Activated CD8-positive, alpha-beta T cell treated with anti-CD3 and anti-CD28 coated beads for 36 hours (primary cell): ENCODE measurements at places on chromosomes 3 and 15.
A peak's percentile ranks its signal among the peaks of the same experiment; 100 is the strongest.

DNA sequence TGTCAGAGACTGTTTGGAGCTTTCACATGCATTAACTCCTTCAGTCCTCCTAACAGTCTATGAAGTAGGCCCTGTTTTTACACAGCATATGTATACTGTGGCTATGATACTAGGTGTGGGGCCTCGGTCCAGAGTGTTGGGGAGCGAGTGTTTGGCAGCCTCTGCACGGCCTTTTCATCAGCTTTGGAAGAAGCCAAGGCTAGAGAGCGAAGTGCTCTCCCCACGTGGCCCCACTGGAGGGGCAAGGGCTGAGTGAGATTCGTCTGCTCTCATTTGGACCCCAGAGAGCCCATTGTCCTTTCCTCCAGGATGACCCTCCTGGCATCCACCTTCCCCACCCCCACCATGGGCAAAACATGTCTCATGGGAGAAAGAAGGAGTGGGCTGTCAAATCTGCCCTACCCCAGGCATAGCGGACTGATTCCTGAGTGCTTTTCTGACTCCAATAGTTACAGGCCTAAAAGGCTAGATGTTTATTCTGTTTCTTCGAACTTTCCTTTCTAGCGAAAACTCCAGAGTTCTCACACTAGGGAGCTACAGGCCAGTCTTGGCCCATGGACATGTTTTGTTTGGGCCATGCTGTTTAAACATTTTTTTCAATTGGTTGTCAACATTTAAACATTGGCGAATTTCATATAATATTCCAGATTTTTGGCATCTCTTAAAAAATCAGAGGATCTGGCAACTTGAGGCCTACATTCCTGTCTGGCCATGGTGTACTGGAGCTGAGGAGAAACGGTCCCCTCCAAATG lies 76.0 kb downstream of the EEFSEC start:
- no peak for DNase-seq
- peaks cover 10% of the 10 kb centered on the region for H3K4me1 ChIP-seq
- no peak overlapping the region for H3K4me3 ChIP-seq
- H3K27ac ChIP-seq: no peak overlapping the region

DNA sequence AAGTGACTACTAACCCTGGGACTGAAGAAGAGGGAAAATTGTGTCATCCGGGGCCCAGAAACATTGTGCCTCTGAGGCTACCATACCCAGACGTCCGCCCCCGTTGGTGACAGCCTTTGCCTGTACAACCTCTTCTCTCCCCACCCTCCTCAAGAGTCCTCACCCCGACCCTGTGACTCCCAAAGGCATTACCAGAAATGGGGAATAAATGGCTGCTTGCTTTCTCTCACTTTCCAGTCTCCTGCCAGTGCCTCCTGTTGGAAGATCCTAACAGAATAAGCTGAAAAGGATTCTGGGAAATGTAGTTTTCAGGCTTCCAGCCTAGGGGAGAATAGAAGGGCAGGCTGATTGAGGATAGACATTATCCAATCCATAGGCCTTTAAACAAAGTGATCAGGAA lies 30.8 kb upstream of the SLC25A36 start:
- DNase-seq: peak; percentile 5
- no peak overlapping the region for H3K4me3 ChIP-seq
- no peaks in the 10 kb centered on the region for H3K4me1 ChIP-seq
- H3K27ac ChIP-seq: no peak overlapping the region
- peaks cover 4% of the 10 kb centered on the region for H3K27me3 ChIP-seq

- H3K36me3 ChIP-seq: no peaks in the 10 kb centered on the region
- H3K4me1 ChIP-seq: peaks cover 3% of the 10 kb centered on the region
- H3K4me3 ChIP-seq: no peak overlapping the region
- H3K27ac ChIP-seq: no peak overlapping the region
- H3K27me3 ChIP-seq: peaks cover 3% of the 10 kb centered on the region
These were observed 5.0 kb upstream of the CAND2 start for GRCh38 chr3:12791430-12791829.

- no peak for DNase-seq
- no peaks in the 10 kb centered on the region for H3K27me3 ChIP-seq
- H3K36me3 ChIP-seq: no peaks in the 10 kb centered on the region
- no peaks in the 10 kb centered on the region for H3K4me1 ChIP-seq
These were observed 434.2 kb upstream of the CCDC54 start for GRCh38 chr3:106943071-106943470.

- no peak overlapping the region for H3K4me3 ChIP-seq
- no peak for DNase-seq
- H3K27me3 ChIP-seq: no peaks in the 10 kb centered on the region
- no peak overlapping the region for H3K27ac ChIP-seq
These were observed 11.1 kb downstream of the RAD51 start for GRCh38 chr15:40706121-40706520.

- no peaks in the 10 kb centered on the region for H3K36me3 ChIP-seq
- no peaks in the 10 kb centered on the region for H3K27me3 ChIP-seq
- H3K4me1 ChIP-seq: no peaks in the 10 kb centered on the region
- H3K4me3 ChIP-seq: no peak overlapping the region
- no peak for DNase-seq
- H3K27ac ChIP-seq: no peak overlapping the region
These were observed 275.9 kb upstream of the TBL1XR1 start for GRCh38 chr3:177473184-177473583.

DNA sequence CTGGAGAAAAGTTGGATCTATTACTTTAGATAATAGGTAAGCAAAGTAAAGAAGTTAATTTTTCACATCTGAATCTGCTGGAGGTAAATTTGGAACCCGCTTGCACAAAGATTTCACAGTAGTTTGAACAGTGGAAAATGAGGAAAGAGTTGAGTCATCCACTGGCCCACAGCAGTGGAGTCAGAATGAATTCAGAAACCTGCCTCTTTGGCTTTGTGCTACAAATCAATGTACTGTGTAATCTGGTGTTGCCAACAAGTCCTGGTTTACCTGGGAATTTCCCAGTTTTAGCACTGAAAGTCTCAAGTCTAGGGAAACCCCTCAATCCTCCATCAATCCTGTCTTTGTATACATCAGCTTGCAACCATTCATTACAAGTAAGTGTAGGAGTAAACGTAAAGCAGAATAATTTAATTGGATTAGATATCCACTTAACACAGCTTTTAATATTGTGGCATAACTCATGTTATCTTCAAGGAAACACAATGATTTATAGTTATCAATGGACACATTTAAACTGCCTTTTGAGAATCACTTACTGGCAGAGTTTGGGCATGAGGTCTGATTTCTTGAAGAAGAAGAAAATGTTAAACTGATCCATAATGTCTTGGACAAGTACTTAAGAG lies 100.6 kb downstream of the DCLK3 start:
- no peak overlapping the region for H3K27ac ChIP-seq
- H3K4me1 ChIP-seq: no peaks in the 10 kb centered on the region
- H3K36me3 ChIP-seq: no peaks in the 10 kb centered on the region
- no peak overlapping the region for H3K4me3 ChIP-seq
- DNase-seq: no peak
- H3K27me3 ChIP-seq: peaks cover 6% of the 10 kb centered on the region

GRCh38 chr3:12097971-12098370 lies 60.7 kb downstream of the TIMP4 start:
- H3K4me1 ChIP-seq: no peaks in the 10 kb centered on the region
- no peak overlapping the region for H3K27ac ChIP-seq
- H3K4me3 ChIP-seq: no peak overlapping the region
- H3K27me3 ChIP-seq: peaks cover 11% of the 10 kb centered on the region

GRCh38 chr3:188841906-188842305 lies 329.9 kb upstream of the TPRG1 start:
- no peak for DNase-seq
- H3K27ac ChIP-seq: no peak overlapping the region
- H3K27me3 ChIP-seq: no peaks in the 10 kb centered on the region
- H3K4me3 ChIP-seq: no peak overlapping the region

- no peak for DNase-seq
- peaks cover 13% of the 10 kb centered on the region for H3K4me1 ChIP-seq
- no peaks in the 10 kb centered on the region for H3K36me3 ChIP-seq
These were observed 374.9 kb downstream of the MCTP2 start for GRCh38 chr15:94606286-94606685.

- H3K27ac ChIP-seq: no peak overlapping the region
- H3K4me1 ChIP-seq: no peaks in the 10 kb centered on the region
- DNase-seq: no peak
These were observed 49.2 kb downstream of the CACNA2D3 start for GRCh38 chr3:54171509-54171908.

DNA sequence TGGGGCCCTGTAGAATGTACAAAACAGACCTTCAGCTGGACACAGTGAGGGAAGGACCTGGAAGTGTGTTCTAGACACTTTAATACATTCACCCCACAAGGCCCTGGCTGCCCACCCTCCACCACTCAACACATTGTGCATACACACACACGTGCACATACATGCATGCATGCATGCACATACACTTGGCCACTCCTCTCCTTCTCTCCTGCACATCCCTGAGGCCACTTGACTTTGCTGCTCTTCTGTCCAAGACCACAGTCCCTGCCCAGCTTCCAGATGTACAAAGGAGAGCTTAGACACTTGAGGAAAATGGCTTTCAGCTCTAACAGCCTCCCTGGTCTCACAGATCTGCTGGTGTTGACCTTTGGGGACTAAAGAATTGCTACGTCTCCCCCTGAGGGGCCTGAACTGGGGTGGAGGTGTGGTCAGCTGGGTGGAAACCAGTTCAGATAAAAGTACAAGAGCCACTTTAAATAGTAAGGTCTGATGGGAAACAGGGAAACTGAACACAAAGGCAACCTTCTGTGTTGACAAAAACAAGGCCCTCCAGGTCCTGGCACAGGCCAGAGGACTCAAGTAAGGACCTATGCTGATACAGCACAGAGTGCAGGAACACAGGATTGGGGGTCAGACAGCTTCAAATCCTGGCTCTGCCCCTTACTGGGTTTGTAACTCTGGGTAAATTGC lies 24.8 kb upstream of the NOX5 start:
- H3K4me3 ChIP-seq: no peak overlapping the region
- no peak for DNase-seq
- peaks cover 2% of the 10 kb centered on the region for H3K27me3 ChIP-seq
- no peaks in the 10 kb centered on the region for H3K36me3 ChIP-seq

DNA sequence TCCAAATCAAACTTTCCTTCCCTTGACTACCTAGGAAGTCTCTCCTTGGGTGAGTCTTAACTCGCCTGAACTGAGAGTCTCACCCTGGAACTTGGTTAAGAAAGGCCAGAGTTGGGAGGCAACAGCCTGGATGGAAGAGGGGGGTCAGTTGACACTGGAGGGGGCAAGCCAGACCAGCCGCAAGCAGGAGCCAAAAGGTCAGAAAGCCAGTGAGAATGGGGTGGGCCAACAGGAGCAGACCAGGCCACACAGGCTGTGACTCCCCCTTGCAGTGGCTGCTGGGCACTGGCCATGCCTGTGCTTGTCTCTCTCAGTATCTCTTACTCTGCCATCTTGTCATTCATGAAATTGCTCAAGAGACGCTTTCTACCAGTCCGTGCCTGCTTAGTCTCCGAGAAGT lies 32.9 kb downstream of the CRTC3 start:
- peaks cover 84% of the 10 kb centered on the region for H3K4me1 ChIP-seq
- H3K4me3 ChIP-seq: no peak overlapping the region
- no peak for DNase-seq
- H3K27ac ChIP-seq: peak overlapping the region; percentile 80
- H3K36me3 ChIP-seq: peaks cover 41% of the 10 kb centered on the region

GRCh38 chr15:47715856-47716445 lies 1.4 kb upstream of the SEMA6D start:
- no peak overlapping the region for H3K4me3 ChIP-seq
- H3K27ac ChIP-seq: no peak overlapping the region
